Vagina (tissue), 2 donors: ENCODE measurements at places on chromosomes 13 and 19. TPM values are rescaled to one million over a fixed set of nuclear protein-coding genes. Genes with fewer than 3 reads are reported as not detected.

DNA sequence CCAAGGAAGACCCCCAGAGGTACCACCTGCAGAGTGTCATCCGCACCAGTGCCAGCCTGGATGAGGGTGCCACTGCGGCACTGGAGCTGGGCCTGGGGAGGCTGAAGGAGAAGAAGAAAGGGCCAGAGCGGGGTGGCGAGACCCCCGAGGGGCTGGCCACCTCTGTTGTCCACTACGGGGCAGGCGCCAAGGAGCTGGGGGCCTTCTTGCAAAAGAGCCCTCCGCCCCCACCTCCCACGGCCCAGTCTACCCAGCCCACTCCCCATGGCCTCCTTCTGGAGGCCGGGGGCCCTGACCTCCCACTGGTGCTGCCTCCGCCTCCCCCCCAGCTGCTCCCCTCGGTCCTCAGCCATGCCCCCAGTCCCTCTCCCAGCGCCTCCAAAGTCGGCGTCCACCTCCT, 5.4 kb downstream of the PRR12 start:
- no peak overlapping the region for H3K27ac ChIP-seq
- no peak for DNase-seq
- H3K27me3 ChIP-seq, result no peaks in the 10 kb centered on the region
- no peak overlapping the region for H3K4me3 ChIP-seq

Gene URAD
- total RNA-seq, result not detected

DNA sequence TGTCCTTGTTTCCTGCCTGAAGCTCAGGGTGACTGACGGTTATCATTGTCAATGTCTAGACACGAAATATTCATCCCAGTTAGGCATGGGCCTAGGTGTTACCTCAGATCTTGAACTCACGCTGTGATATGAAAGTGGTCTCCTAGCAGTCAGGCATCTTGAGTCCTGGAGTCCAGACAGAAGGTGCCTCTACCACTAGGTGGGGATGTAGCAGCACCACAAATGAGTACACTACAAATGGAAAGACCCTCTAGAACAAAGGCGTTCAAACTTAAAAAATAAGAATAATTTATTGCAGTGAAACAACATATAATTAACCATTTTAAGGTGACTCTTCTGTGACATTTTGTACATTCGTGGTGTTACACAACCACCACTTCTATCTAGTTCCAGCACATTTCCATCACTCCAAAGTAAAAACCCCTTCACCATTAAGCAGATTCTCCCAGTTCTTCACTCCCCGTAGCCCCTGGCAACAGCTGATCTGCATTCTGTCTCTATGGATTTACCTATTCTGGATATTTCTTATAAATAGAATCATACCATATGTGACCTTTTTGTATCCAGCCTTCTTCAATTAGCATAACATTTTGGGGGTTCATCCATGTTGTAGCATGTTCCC, 11.9 kb upstream of the FRY start:
- H3K36me3 ChIP-seq, result no peaks in the 10 kb centered on the region
- DNase-seq, result no peak
- no peak overlapping the region for H3K27ac ChIP-seq

DNA sequence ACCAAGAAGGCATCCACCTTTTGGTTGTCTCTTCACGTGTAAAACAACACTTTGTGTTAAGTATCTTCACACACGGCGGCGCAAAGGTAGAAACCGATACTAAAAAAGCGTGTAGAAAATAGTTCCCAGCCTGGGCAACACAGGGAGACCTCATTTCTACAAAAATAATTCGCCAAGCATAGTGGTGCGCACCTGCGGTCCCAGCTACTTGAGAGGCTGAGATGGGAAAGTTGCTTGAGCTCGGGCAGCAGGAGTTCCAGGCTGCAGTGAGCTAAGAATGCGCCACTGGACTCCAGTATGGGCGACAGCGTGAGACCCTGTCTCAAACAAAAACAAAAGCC, 573 bp upstream of the ERCC5 start:
- peak overlapping the region; percentile 91 for H3K27ac ChIP-seq
- H3K36me3 ChIP-seq, result peaks cover 4% of the 10 kb centered on the region
- peaks cover 29% of the 10 kb centered on the region for H3K4me1 ChIP-seq
- no peak for DNase-seq
- H3K4me3 ChIP-seq, result peak overlapping the region; percentile 74

DNA sequence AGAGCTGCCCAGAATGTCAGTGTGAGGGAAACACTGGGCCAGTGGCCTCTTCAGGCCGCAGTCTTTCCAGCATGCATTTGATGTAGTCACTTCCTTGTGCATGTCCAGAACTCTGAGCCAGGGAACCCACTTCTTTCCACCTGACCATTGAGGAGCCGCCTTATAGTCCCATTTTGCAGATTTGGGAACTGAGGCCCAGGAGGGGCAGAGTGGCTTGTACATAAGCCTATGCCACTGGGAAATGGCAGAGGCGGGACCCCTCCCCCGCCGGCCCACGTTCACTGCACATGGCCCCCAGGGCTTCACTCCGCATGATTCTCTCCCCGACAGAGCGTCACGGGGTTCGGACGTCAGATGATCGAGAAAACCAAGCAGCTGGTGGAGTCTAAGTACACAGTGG, 5.6 kb upstream of the SPIB start:
- H3K36me3 ChIP-seq, result peaks cover 9% of the 10 kb centered on the region
- no peaks in the 10 kb centered on the region for H3K27me3 ChIP-seq
- no peak for DNase-seq
- H3K4me1 ChIP-seq, result no peaks in the 10 kb centered on the region
- no peak overlapping the region for H3K4me3 ChIP-seq
- H3K27ac ChIP-seq, result no peak overlapping the region

Gene PTPRH
- total RNA-seq, result 4.4 TPM

DNA sequence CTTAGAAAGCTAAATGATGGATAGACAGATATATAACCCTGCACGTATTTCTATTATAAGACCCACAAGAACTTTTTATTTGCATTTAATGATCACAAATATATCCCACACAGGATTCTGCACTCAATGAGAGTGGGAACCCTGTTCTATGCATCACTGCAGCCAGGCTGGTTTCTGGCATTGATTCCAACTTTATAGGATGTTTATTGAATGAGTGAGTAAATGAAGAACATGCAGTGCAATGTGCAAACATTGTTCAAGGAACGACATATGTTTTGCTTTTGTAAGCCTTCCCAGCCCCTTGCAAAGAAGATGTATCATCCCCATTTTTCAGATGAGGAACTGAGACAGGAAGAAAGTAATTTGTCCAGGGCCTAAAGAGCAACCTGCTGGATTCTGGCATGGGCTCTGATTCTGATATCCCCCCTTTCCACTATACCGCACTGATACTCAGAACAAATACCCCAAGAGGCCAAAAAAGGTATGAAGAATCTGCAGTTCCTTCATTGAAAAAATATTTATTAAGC, 246.3 kb downstream of the LACC1 start:
- no peaks in the 10 kb centered on the region for H3K4me1 ChIP-seq
- no peak overlapping the region for H3K27ac ChIP-seq
- H3K27me3 ChIP-seq, result no peaks in the 10 kb centered on the region
- no peak for DNase-seq
- no peak overlapping the region for H3K4me3 ChIP-seq

Gene NOTCH3
- total RNA-seq, result 76.6 TPM

Gene CD209
- 8.8 TPM for total RNA-seq

Gene TPM4
- total RNA-seq, result 409 TPM

GRCh38 chr19:38285567-38285966, 18.5 kb upstream of the C19orf33 start:
- peaks cover 30% of the 10 kb centered on the region for H3K4me1 ChIP-seq
- H3K27ac ChIP-seq, result peak overlapping the region; percentile 27
- DNase-seq, result no peak
- H3K27me3 ChIP-seq, result no peaks in the 10 kb centered on the region
- no peak overlapping the region for H3K4me3 ChIP-seq
